Activated CD8-positive, alpha-beta memory T cell treated with anti-CD3 and anti-CD28 coated beads for 48 hours (primary cell): ENCODE measurements at places on chromosomes 4 and X.

DNA sequence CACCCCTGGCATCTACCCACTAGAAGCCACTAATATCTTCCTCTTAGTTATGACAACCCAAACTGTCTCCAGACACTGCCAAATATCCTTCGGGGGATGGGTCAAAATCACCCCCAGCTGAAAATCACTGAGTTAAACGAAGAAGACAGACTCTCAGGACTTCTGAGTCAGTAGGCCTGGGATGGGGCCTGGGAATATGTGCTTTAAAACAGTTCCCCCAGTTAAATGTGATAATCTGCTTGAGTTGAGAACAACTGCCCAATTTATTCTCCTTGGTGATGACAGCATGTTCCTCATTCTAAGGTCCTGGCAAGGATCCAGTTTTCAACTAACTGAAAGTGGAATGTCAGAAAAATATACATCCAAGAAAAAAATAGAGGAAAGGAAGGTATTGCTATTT, 52.4 kb downstream of the CBLL2 start:
- no peak for DNase-seq

GRCh38 chr4:40842725-40843423, 93.1 kb downstream of the NSUN7 start:
- DNase-seq: no peak

GRCh38 chr4:184715526-184715925, 18.4 kb downstream of the CENPU start:
- DNase-seq: no peak

GRCh38 chr4:89056953-89057398, at the start of gene FAM13A:
Gene FAM13A (minus strand): TSS chr4:89057185. CDS start chr4:89056964, 221 bp downstream.
- no peak for DNase-seq

DNA sequence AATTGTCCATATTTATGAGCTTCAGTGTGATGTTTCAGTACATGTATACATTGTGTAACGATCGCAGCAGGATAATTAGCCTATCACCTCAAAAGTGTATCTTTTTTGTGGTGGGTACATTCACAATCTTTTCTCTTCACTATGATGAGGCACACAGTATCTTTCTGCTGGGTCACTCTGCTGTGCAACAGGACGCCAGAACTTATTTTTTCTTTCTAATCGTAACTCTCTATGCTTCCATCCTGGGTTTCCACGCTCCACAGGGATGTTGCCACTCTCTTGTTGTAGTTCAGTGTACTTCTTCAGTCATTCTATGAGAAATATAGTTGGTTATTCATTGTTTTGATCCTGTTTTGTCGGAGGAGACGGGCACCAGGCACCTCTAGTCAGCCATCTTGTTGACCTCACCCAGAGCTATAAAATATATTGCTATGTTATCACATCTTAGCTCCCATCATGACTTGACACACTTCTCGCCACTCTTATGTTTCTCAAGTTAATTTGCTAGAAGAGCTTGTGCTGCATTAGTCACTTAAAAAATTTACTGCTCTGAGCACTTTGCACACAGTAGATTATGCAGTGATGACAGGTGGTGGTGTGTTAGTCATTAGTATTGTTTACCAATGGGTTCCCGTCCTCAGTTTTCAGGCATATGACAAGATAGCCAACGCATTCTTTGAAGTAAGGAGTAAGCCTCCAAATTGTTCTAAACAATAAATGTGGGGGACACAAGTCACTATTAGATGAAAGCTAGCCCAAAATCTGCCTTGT, 1002.7 kb upstream of the PCDH7 start:
- no peak for DNase-seq

- no peak for DNase-seq
Observed at GRCh38 chr4:98430708-98431403, 169.7 kb downstream of the RAP1GDS1 start.

- no peak for DNase-seq
Observed at GRCh38 chr4:178894126-178894525, 1451.9 kb upstream of the AGA start.
